ENCODE measurements at places on chromosomes 16 and 17. TPM values are rescaled to one million over a fixed set of nuclear protein-coding genes. Genes with fewer than 3 reads are reported as not detected.

The GRAPL gene
- total RNA-seq = under 0.01 TPM

The FNDC8 gene
- not detected for total RNA-seq

The DRC3 gene
- 0.33 TPM for total RNA-seq

The C1QL1 gene
- total RNA-seq = 1.3 TPM

The OSGIN1 gene
- total RNA-seq = 6.6 TPM

The HOXB8 gene
- 0.51 TPM for total RNA-seq

The P2RX1 gene
- under 0.01 TPM for total RNA-seq

The TRPV2 gene
- total RNA-seq = 74.5 TPM

The CD300LF gene
- not detected for total RNA-seq

The NQO1 gene
- 494 TPM for total RNA-seq

The DNASE1L2 gene
- 0.77 TPM for total RNA-seq

The TBC1D3E gene
- not detected for total RNA-seq

The TENT4B gene
- 11.0 TPM for total RNA-seq

The C17orf67 gene
- 1.7 TPM for total RNA-seq

The GLIS2 gene
- 2.6 TPM for total RNA-seq

The C16orf92 gene
- total RNA-seq = not detected

The FSCN2 gene
- total RNA-seq = 1.5 TPM

The KRT33B gene
- not detected for total RNA-seq

The LGALS9C gene
- total RNA-seq = not detected

The VTN gene
- total RNA-seq = 0.51 TPM

The KRT20 gene
- not detected for total RNA-seq

The TBC1D3C gene
- total RNA-seq = 1.3 TPM

The EFCAB5 gene
- 0.66 TPM for total RNA-seq
